ENCODE measurements at places on chromosomes 4 and X. TPM values are rescaled to one million over a fixed set of nuclear protein-coding genes. Genes with fewer than 3 reads are reported as not detected.

DNA sequence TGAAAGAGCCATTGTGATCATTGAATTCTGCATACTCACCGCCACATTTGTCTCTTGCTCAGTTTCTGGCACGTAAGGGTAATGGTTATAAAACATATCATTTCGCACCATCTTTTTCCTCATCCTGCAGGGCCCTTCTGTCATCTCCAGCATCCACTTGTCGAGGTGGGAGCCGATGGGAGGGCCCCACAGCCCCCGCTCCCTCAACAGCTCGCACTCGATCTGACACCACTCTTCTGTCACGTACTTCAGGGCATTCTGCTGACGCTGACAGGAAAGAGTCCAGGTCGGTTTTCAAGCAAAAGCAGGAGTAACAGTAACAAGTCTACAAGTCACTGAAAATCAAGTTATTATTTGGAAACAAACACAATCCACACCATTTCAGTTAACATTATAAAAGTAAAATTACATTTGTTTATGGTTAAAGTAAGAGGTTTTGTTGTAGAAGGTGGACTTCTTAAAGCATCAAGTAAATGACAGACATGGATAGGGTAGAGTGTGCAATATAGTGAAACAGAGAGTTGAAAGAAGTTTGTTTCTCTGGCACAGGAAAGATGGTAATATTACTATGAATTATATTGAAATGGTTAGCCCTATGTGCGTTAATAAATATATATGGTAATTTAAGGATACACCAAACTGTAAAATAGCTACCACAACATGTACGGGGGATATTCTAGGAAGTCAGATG is 150.6 kb downstream of the CDS1 start:
- DNase-seq, result no peak

DNA sequence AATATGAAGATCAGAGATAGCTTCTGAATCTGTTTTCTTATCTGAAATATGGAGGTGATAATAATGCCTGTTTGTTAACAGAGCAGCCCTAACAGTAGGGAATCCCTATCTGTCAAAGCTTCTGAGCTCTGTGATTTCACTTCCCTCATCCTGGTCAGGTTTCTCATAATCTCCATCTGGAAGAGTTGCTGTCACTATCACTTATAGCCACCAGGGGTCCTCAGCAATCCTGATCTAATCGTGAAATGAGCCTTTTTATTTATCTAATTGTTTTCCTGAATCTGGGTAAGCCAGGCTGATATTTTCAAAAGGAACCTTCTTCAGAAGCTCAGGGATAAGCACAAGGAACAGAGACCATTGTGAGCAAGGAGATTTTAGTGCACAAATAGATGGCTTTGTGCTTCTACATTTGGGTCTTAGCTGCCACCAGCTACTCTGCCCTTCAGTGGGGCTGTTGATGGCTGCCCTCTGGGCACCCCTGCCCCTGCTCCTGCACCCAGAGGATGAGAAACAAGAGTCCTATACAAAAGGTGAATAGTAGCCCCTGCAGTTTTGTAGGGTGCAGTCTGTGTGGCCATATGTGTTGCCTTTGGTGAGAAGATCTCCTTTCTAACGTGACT is 196.4 kb upstream of the RADX start:
- no peak for DNase-seq

- DNase-seq, result no peak
These were observed 116.4 kb downstream of the ZNF827 start for GRCh38 chr4:145822181-145822580.

GRCh38 chrX:70313503-70313902 is 23.6 kb downstream of the KIF4A start:
- DNase-seq, result no peak

DNA sequence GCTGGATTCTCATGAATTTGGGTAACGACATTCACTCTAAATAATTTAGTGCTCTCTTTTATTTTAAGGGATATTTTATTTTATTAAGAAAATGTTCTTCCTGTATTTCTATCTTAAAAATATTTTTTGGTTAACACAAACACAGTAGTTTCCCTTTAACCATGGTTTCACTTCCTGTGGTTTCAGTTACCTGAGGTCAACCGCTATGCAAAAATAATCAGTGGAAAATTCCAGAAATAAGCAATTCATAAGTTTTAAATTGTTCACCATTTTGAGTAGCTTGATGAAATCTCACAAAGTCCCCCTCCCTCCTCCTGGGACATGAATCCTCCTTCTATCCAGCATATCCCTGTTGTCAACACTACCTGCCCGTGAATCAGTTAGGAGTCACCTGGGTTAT is 71.4 kb downstream of the GBA3 start:
- no peak for DNase-seq

Gene HGFAC
- total RNA-seq, result 1.9 TPM
